GM23338 (cell line): ENCODE measurements at places on chromosomes 13 and 19.
A peak's percentile ranks its signal among the peaks of the same experiment; 100 is the strongest.

- peak; percentile 30 for DNase-seq
These were observed 557.3 kb downstream of the GPC5 start for GRCh38 chr13:91955546-91956355.

DNA sequence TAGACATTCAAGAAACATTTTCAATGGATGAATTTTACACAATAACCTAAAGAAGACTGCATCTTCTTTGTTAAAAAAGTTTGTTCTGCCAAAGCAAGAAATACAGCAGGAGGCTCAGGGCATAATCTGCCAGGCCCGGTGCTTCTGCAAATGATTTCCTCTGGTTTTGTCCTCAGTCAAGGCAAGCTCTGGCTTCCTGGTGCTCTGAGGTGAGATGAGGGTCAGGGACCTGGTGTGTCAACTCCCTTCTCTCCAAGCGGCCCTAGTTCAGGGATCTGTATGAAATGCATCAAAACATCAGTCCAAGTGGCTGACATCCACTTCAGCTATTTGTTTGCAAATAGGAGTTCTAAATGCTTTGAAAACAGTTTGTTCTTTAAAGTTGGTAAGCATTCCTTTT lies 31.6 kb downstream of the LACC1 start:
- DNase-seq, result no peak

DNA sequence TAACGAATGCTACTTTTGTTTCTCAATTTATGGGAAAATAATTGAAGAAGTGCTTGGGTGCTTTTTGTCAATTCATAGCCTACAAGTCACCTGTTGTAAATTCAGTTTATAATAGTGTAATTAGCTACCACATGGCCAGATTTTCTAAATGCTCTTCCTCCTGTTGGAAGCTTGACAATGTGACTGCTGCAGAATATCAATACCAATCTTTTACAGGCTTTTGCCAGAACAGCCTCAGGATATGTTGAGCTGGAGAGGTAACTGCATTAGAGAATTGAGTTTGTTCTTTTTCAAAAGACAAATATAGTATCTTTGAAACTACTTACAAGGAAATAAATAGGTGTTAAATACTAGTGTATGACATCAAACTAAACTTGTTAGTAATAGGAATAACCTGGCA lies 277.8 kb downstream of the POU4F1 start:
- no peak for DNase-seq

GRCh38 chr19:33947265-33947964 lies 150.7 kb downstream of the KCTD15 start:
- DNase-seq, result peak; percentile 36

DNA sequence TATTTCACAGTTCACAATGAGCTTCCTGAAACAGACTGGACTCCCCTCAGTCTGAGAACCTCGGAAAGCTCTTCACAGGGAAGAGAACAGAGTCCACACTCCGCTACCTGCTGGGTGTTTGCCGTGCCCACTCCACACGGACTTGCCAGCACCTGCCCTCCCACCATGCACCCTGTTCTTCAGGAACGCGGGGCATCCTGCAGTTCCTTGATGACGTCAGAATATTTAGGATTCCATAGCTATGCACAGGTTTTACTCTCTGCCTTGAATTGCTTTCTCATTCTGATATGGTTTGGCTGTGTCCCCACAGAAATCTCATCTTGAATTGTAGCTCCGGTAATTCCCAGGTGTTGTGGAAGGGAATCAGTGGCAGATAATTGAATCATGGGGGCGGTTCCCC lies 74.4 kb upstream of the FARP1 start:
- DNase-seq, result no peak

GRCh38 chr19:36265856-36266374 lies 51.0 kb downstream of the ZNF146 start:
- no peak for DNase-seq

GRCh38 chr13:102584434-102584833 lies 12.4 kb upstream of the TPP2 start:
- no peak for DNase-seq

GRCh38 chr13:23984546-23984945 lies 87.2 kb upstream of the C1QTNF9B start:
- no peak for DNase-seq

- DNase-seq, result no peak
These were observed 9.4 kb downstream of the SAMD4B start for GRCh38 chr19:39351537-39352064.

DNA sequence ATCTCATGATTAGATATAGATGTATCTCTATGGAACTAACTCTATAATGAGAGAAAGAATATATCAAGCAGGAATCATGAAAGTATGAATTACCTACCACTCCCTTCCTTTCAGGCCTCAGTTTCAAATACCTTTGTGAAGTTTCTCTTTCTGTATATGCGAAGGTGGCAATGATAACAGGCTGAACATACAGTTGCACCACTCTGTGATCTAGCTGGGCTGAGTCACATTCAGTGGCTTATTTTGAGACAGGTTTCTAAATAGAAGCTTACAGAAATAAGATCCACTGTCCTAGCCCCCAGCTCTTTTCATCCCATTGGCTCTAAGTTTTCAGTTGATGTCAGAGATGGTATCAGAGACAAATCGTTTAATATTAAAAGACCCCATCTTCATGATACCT lies 662.0 kb downstream of the SLITRK1 start:
- DNase-seq, result no peak

- DNase-seq, result peak; percentile 85
These were observed 17.7 kb downstream of the RFX2 start for GRCh38 chr19:6092329-6093286.

DNA sequence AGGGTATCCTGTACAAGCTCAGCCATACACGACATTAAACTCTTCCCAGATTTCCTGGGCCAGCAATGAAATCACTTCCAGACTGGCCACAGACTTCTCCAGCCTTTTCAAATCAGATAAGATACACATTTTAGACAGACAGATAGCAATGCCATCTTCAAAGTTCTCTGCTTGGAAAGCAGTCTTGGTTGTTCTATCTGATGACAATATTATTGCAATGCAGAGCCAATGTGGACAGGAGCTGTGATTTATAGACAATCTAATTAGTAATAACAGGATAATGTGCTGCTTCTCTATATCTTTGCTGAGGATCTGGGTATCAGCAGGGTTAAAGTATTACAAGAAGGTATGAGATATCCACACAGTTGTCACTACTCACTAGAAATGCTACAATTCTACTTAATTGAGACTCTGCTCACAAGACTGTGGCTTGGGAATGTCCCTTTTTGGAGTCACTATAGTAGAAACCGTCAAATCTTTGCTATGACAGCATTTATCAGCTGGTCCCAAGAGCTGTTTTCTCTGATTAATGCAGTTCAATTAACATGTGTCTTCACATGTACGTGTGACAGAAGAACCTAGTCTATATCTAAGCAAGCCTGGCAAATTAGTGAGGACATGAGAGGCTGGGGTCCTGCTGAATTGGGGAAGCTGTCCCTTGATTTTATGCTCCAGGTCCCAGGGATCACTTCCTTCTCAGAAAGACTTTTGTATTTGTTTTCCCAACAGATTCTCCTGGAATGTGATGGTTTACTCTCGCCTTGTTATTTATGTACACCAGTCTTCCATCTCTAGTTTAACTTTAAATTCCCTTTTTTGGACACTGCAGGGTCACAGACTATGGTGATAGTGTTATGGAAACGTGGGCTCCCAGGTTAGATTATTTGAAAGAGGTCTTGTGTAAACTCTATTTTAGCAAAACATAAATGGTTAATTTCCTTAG lies 68.8 kb downstream of the COL4A1 start:
- DNase-seq, result no peak

GRCh38 chr13:110304256-110304655 lies 2.7 kb downstream of the COL4A1 start:
- DNase-seq, result no peak

DNA sequence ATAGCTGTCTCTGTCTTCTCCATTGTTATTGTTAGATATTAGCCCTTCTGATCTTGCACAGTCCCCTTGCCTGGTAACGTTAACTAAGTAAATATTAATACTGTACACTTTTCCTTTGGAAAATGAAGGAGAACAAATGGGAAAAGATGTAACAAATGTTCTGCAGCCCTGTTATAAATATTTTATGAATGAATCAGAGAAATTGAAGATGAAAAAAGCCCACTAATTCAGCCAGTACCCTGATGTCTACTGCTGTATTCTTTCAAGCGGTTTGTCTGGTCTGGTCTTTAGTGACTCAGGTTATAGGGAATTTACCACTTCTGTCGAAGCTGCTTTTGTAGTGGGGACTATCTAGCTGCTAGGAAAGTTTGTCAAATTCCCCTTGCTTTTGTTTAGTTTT lies 121.0 kb downstream of the COG6 start:
- no peak for DNase-seq

DNA sequence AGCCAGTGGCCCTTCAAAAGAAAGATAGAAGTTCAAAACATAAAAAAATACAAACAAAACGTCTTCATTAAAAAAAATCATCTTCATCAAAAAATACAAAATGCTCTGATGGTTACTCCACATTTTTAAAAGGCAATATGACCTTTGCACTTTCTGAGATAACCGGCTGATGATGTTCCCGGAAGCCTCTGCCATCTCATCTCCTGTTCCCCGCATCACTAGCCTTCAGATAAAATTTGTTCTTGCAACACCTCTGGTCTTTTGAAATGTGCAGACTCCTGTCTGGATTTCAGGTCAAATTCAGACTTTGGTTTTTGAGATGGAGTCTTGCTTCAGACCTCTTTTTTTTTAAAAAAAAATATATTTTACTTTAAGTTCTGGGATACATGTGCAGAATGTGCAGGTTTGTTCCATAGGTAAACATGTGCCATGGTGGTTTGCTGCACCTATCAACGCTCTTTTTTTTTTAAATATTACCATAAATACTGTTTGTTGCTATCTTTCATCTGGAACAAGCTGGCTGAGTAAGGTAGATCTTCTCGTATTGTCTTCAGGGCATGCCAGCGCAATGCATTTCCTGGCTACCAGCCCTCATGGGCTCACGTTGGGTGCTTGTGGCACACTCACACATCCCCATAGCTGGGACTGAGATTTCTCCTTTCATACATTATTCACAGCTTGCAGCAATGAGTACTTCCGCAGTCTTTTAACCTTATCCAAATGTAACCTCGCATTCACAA lies 418.9 kb upstream of the ARGLU1 start:
- DNase-seq, result no peak

- DNase-seq, result no peak
These were observed 310.5 kb downstream of the ATP8A2 start for GRCh38 chr13:25682276-25682675.

- no peak for DNase-seq
These were observed 137.8 kb upstream of the MCF2L start for GRCh38 chr13:112831196-112831595.

DNA sequence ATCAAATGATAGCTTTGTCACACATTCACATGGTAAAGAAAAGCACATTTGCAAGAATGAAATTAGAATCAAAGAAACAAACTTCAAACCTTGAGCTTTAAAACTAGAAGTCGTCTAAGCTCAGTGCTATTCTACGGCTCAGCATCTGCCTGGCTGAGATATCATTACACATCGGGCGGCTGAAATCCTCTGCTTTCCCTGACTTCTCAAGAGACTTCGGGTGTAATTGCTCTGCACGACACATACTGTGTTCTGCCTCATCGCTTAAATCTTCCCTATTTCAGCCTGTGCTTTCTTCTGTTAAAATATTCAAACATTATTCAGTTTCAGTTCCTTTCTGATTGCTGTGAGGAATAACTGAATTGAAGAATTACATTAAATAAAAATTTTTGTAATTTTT lies 265.3 kb downstream of the NALCN start:
- DNase-seq, result no peak

GRCh38 chr13:101979825-101980224 lies 422.0 kb downstream of the FGF14 start:
- DNase-seq, result no peak

DNA sequence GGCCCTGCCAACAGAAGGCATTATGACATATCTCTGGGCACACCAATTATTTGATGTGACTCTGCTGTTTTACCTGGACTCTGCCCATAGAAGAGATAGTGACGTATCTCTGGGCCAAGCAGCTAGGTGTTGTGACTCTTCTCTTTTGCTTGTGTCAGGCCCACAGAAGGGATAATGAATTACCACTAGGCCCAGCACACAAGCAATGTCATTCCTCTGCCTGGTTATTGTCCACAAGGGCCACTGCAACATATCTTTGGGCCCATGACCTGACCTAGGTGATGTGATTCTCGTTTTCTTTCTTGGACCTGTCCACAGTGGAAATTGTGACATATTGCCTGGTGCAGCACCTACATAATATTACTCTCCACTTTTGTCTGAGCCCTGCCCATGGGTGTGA lies 65.1 kb upstream of the ZNF724 start:
- DNase-seq, result no peak

DNA sequence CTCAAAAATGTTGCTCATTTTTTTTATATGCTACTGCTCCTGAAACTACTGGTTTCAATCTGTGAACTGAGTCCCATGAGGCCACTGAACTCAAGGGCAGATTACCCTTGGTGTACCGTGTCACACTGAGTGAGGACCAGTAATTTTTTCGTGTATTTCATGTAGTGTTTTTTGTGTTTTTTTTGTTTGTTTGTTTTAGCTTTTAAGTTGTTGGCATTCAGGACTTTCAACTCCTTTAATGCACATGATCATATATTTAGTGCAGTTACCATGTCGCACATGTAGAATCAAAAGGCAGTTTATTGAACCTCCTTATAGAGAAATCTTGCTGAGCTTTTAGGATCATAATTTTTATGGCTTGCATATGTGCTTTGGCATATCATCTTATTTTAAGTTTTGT lies 58.0 kb downstream of the TPT1 start:
- DNase-seq, result no peak

GRCh38 chr19:57103573-57104277 lies 16.1 kb upstream of the USP29 start:
- peak; percentile 83 for DNase-seq

- no peak for DNase-seq
These were observed 9.4 kb upstream of the SLC25A42 start for GRCh38 chr19:19054315-19054938.

DNA sequence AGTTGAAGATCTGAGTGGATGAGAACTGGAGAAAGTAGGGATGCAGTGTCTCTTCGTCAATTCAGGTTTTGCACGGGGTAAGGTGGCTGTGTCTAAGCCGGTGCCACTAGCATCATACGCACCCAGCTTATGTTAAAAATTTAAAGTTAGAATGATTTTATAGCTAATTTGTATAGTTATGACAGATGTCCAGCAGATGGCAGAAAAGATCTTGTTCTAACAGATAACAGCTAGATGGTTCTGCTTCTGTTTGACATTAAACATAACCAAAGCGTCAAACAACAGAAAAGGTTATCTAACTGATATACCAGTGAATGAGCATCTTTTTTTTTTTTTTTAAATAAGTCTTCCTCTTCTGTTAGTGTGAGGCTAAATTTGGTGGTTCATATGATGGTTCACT lies 18.8 kb upstream of the EDDM13 start:
- peak; percentile 46 for DNase-seq

- DNase-seq, result no peak
These were observed 338.1 kb upstream of the PCDH9 start for GRCh38 chr13:67568205-67568604.
